Epithelial cell of prostate (primary cell): ENCODE measurements at places on chromosomes 7 and 10.

GRCh38 chr10:30748152-30748973 is 118.8 kb upstream of the LYZL2 start:
- DNase-seq: no peak

DNA sequence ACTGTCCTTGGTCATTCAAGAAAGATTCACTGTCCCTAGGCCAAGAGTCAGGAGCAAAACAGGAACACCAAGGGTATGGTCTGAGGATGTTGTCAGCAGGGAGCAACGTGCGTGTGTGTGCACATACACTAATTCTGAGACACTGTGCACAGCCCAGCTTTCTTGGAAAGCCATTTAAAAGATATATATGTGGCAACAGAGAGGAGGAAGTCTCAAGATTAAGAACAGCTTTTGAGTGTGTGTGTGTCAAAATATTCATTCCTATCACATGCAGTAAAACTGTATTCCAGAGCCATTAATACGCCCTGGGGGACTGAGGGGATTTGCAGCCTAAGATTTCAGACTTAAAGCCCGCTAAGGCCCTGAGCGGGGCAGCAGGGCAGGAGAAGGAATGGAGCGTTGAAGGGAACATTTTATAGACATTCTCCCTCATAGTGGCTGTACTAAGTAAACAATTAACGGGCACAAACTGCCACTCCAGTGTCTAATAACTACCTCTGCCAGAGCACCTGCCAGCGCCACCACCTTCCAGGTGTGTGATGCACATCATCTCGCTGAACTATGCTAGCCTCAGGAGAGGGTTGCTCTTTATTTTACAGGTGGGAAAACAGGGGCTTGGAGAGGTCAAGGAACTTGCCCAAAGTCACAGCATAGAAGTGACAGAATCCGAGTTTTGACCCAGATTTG is 2.0 kb downstream of the NOD1 start:
- DNase-seq: no peak

DNA sequence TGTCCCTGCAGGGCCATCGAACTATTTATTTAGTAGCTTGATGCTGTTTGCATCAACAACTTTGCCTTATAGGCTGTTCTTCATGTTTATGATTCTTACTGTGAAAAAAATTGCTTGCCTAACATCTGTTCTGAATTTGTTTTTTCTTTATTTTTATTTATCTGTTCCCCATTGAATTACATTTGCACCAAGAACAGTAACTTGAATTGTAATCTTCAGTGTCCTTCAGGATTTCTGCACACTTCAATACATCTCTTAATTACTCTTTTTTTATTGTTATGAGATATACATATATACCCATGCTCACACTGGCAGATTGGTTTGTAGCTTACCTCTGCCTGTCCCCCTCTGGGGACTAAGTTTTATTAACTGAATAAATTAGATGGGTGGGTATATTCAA is 64.4 kb downstream of the TBXAS1 start:
- no peak for DNase-seq

DNA sequence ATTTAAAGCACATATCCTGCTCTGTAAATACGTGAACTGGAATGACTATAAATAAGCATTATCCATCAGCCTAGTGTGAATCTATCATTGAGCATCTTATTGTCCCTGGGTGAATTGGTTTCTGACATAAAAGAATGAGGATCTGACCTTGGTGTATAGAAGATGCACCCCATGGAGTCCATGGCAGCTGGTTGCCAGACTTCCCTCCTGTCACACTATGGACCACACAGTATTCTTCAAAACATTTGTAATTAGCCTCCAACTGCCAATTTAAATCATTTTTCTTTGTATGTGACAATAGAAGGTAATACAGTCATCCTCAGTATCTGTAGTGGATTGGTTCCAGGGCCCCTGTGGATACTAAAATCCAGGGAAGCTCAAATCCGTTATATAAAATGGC is 238.1 kb upstream of the ZWINT start:
- DNase-seq: no peak

GRCh38 chr7:45993621-45994020 is 72.5 kb upstream of the IGFBP3 start:
- no peak for DNase-seq

DNA sequence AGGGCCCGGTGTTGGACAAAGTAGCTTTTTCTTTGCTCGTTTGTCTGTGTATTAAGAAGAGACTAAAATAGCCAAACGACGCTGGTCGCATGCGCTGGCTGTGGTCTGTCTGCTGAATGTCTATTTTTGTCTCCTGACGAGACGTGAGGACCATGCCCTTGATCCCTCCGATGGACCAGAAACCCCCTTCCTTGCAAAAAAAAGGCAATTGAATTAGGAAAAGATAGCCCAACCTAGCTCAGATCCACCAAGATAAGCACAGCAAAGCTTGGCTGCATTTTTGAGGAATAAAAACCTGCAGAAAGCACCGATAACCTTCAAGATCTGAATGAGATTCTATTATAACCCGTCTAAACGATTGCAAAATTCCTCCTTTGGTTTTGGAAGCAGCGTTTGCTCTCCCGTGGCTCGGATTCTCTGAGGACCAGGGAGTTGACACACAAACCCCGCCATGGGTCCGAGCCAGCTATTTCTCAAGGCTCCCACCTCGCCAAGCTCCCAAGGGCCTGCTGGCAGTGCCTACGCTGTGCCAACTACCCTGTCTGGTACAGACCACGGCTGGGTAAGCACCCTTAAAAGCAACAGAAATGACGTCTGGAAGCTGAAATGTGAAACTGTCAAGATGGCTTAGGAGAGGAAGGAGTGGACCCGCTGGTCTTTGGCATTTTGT is 17.7 kb upstream of the TTYH3 start:
- DNase-seq: no peak

- DNase-seq: no peak
Observed at GRCh38 chr7:64863021-64863420, 40.1 kb upstream of the ZNF273 start.

- no peak for DNase-seq
Observed at GRCh38 chr10:132544744-132545658, 7.4 kb downstream of the INPP5A start.

- peak; percentile 65 for DNase-seq
Observed at GRCh38 chr10:29946953-29947700, 112.3 kb downstream of the JCAD start.

GRCh38 chr7:44401692-44402091 is 76.3 kb upstream of the CAMK2B start:
- no peak for DNase-seq

DNA sequence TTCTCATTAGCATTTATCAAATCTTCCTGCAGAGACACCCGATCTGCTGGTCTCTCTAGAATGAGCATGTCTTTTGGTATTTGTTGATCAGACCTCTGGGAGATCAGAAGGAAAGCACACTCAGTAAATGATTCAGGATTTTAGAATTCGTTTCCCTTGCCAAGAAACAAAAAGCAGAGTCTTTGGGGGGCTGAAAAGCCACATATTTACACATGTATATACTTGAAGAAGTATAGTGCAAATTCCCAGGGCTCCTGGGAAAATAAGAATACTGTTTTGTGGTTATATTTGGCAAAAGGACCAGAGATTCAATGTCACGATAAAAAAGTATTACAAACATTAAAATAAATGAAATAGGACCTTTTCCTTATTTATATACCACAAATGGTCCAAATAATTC is 100.2 kb downstream of the AGMO start:
- no peak for DNase-seq
